Substantia nigra (tissue), 51 donors: ENCODE measurements at places on chromosomes 7 and 10.

GRCh38 chr10:92619368-92619767 is 26.4 kb downstream of the KIF11 start:
- DNase-seq = no peak

DNA sequence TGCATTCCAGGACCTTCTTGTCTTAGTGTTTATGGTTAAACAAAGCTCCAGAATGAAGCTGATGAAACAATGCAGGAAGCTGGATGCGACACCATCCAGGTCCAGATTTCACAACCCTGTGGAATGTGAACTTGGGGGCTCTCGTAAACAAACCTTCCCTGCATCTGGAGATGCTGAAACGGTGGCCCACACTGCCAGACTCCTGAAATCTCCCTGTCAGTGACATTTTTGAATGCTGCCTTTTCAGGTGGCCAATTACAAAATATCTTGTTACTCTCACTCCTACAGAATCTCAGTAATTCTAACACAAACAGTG is 18.8 kb downstream of the VIPR2 start:
- DNase-seq = no peak

- DNase-seq = no peak
These were observed 183.7 kb downstream of the NEBL start for GRCh38 chr10:20713420-20713819.

DNA sequence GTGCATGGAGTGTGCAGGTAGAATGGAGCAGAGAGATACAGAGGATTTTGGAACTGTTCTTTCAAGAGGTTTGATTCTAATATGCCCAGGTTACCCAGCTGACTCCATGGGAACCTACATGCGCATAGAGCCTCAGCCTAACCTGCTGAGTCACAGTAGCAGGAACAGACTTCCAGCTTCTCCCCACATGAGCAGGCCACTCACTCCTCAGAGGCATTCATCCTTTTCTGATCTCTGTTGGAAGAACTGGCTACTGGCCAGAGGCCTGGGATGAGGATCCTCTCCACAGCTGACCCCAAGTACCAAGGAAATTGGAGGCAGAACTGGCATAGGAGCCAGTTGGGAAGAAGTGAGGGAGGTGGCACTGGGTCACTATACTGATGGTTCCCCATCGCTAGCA is 17.9 kb upstream of the CCSER2 start:
- DNase-seq = no peak
